Muscle of back (tissue), 13 donors: ENCODE measurements at places on chromosomes 6 and 20. TPM values are rescaled to one million over a fixed set of nuclear protein-coding genes. Genes with fewer than 3 reads are reported as not detected.

DNA sequence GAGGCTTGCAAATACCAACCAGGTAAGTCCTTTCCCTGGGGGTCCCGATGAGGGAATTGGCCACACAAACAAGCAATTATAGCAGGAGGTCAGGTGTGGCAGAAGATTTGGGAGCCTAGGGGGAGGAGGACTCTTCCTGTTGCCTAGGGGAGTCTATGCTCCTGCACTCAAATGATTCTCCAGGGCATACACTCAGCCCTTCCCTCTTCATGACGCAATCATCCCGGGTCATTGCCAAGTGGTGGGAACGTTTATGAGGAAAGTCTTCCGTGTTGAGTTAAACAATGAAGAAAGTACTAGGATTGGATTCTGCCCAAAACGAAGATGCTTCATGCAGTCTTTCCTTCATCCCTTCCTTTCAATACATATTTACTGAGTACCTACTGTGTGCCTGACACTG, 186.5 kb upstream of the TSHZ2 start:
- no peak for DNase-seq

- no peak for DNase-seq
Observed at GRCh38 chr20:40050596-40050995, 638.4 kb downstream of the MAFB start.

- DNase-seq = no peak
Observed at GRCh38 chr6:81054036-81054435, 698.4 kb downstream of the TENT5A start.

- DNase-seq = peak; percentile 52
Observed at GRCh38 chr6:124870611-124871459, 91.4 kb upstream of the RNF217 start.

GRCh38 chr6:27318973-27319372, 6.9 kb upstream of the POM121L2 start:
- no peak for DNase-seq

- DNase-seq = no peak
Observed at GRCh38 chr6:154572556-154572955, 62.1 kb upstream of the CNKSR3 start.

GRCh38 chr20:15637950-15638754, 935.1 kb downstream of the KIF16B start:
- peak; percentile 34 for DNase-seq

Gene MICB
- 0.80 TPM for polyA plus RNA-seq

Gene MUCL3
- polyA plus RNA-seq = not detected

Gene COQ3
- 8.0 TPM for polyA plus RNA-seq

Gene AGER
- 12.3 TPM for polyA plus RNA-seq

Gene IP6K3
- polyA plus RNA-seq = 31.0 TPM
